Left cardiac atrium (tissue), 4 donors: ENCODE measurements at places on chromosomes 16 and 17. TPM values are rescaled to one million over a fixed set of nuclear protein-coding genes. Genes with fewer than 3 reads are reported as not detected.

Gene NOXO1
- total RNA-seq = not detected

Gene CD79B
- 7.5 TPM for total RNA-seq

Gene HOXB2
- 6.1 TPM for total RNA-seq

Gene FSCN2
- 0.39 TPM for total RNA-seq

Gene SETD6
- total RNA-seq = 10.8 TPM

Gene PRKCA
- total RNA-seq = 6.4 TPM

Gene RHBDL1
- 1.2 TPM for total RNA-seq

Gene FAM222B
- total RNA-seq = 15.7 TPM

Gene GRIN2A
- 6.5 TPM for total RNA-seq

Gene NPIPA3
- total RNA-seq = 3.2 TPM

Gene VASN
- 20.0 TPM for total RNA-seq

Gene NUTF2
- 73.9 TPM for total RNA-seq

Gene ZSCAN10
- total RNA-seq = not detected

Gene MYH13
- not detected for total RNA-seq

Gene FOXN1
- not detected for total RNA-seq

Gene FOXC2
- total RNA-seq = 5.3 TPM

Gene TOX3
- total RNA-seq = not detected

Gene KRTAP4-9
- not detected for total RNA-seq

Gene RSKR
- 4.4 TPM for total RNA-seq

Gene SMIM36
- not detected for total RNA-seq

Gene AOC2
- 1.6 TPM for total RNA-seq

Gene RUNDC3A
- total RNA-seq = 0.85 TPM

Gene NPIPB2
- total RNA-seq = 2.4 TPM

Gene ABCC11
- not detected for total RNA-seq

Gene KRT39
- not detected for total RNA-seq

Gene ZNF688
- total RNA-seq = 12.5 TPM

Gene OR3A1
- total RNA-seq = 0.12 TPM

Gene EVI2B
- 3.3 TPM for total RNA-seq

Gene MEOX1
- total RNA-seq = 9.4 TPM

Gene CDRT15L2
- not detected for total RNA-seq

Gene CPHXL2
- not detected for total RNA-seq

Gene PTGES3L
- total RNA-seq = 49.4 TPM

Gene DGKE
- 7.0 TPM for total RNA-seq

Gene BRIP1
- 0.77 TPM for total RNA-seq

Gene CIITA
- 6.6 TPM for total RNA-seq

Gene TM4SF5
- not detected for total RNA-seq

Gene MAPT
- total RNA-seq = 20.8 TPM

Gene HS3ST3A1
- total RNA-seq = 0.27 TPM

Gene CA4
- 3.1 TPM for total RNA-seq

Gene SALL1
- total RNA-seq = 4.6 TPM

Gene UNC13D
- total RNA-seq = 34.0 TPM

Gene DUS2
- 6.9 TPM for total RNA-seq

Gene CNTD1
- total RNA-seq = 0.44 TPM

Gene SKAP1
- 0.31 TPM for total RNA-seq
